ENCODE measurements at places on chromosomes 4 and X.
A peak's percentile ranks its signal among the peaks of the same experiment; 100 is the strongest.

- no peak for DNase-seq
Measured at GRCh38 chrX:132214518-132214917, 4.7 kb downstream of the RAP2C start.

DNA sequence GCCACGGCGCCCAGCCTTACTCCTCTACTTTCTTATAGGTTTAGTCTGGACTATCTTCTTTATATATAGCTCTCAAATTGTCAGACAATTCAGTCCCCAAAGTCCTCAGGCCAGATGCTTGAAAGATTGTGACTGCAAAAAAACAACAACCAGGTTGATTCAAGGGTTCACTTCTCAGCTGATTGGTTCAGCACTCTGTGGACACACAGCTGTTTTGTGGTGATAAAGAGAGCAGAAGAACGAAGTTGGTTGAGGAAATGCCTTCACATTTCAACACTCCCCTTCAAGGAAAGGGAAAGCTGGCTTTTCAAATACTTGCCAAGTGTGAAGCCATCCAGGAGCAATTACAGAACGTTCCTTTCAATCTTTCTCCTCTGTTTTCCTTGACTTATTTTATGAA lies 166.8 kb downstream of the SHROOM3 start:
- no peak for DNase-seq

GRCh38 chr4:152937336-152938236 lies 1.5 kb downstream of the FHDC1 start:
- peak; percentile 9 for DNase-seq

- no peak for DNase-seq
Measured at GRCh38 chr4:18069810-18070209, 48.3 kb upstream of the LCORL start.

DNA sequence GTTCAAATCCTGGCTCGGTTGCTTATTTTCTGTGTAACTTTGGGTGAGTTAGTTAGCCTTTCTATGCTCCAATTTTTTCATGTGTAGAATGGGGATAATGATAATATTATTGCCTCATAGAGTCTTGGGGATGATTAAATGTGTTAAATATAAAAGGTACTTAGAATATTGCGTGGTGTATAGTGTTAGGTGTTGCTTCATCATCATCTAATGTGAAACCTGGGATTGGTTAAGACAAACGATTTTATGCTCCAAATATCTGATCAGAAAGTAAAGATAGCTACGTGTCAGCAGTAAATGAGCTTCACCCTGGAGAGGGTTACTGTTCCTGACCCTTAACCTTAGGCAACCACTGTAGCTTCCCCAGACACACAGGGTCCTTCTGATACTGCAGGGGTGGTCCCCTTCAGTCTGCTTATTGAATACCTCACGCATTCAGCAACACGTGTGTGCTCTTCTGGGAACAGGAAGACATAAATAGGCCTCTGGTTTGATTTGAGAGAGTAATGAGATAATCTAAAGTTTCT lies 50.1 kb downstream of the GPAT3 start:
- no peak for DNase-seq

DNA sequence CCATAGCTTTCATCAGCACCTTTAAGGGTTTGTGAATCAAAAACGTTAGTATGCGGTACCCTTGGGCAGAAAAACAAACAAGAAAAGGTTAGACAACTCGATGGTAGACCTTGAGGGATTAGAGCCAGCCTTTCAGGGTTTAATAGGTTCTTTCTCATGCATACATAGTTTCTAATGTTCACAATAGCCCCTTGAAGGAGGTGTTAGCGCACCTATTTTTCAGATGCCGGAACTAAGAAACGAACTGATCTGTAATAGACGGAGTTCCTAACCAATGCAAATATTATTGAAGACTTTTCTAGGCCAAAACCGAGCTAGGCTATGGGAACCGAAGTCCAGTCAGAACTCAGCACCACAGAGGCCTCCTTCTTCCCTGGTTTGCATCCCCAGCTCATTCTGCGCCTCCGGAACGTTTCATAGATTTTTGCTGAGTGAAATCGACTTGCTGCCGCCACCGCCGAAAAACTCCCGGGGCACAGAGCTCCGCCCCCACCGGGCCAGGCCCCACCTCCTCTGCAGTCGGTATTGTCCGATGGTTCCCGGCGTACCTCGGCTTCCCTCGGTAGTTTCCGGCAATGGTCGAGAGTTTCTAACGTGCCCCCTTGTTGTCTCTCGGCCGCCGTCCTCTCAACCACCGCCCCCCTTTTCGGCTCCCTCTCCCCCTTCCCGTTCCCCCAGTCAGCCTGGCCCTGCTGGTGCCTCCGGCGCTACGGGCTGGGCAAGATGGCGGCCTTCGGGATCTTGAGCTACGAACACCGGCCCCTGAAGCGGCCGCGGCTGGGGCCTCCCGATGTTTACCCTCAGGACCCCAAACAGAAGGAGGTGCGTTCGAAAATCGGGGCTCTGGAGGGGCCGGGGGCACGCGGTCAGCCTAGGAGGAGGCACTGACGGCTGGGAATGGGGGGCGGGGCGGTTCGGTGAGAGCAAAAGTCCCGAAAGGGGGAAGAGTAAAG lies at the start of gene MED12:
MED12 (plus strand) TSS at position 565 of the 953 bp plus-strand sequence; CDS start at position 724, 159 bp downstream.
- DNase-seq, result peak; percentile 76

DNA sequence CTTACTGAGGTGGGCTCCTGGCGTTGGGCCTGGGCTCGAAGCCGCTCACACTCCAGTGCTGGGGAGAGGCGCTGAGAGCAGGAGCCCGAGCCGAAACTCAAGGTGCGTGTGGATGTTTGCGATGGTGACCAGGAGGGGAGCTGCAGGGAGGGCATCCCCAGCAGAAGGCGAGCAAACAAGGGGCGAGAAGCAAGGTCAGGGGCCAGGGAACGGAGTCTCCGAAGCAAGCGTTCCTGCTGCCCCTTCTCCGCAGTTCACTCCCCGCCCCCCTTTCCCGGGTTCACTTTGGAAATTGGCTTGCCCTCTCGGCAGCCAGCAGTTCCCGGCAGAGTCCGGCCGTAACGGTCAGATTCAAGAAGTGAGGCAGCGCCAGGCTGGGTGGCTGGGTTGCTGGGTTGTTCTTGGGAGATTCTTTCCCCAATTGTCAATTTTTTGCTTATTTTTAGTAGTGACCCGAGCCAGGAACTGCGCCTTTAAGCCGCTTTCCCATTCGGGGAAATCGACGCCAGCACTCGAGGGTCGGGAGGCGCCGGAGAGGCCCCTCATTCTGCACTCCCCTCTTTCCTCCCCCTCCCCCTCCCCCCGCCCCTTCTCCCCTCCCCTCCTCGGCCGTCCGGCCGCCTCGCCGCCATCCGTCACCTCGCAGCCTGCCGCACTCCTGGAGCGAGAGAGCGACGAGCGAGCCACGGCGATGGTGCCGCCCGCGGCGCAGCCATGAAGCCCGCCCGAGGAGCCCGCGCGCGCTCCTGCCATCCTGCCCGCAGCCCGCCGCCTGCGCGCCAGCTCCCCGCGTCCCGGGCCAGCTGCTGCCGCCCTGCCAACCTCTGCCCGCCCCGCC lies at the start of gene FRMPD3:
FRMPD3 (plus strand) TSS at position 655 of the 838 bp plus-strand sequence. CDS start 76,937 bp downstream, outside the sequence.
- no peak for DNase-seq

GRCh38 chr4:55409468-55410171 lies 13.9 kb downstream of the TMEM165 start:
- DNase-seq, result no peak

DNA sequence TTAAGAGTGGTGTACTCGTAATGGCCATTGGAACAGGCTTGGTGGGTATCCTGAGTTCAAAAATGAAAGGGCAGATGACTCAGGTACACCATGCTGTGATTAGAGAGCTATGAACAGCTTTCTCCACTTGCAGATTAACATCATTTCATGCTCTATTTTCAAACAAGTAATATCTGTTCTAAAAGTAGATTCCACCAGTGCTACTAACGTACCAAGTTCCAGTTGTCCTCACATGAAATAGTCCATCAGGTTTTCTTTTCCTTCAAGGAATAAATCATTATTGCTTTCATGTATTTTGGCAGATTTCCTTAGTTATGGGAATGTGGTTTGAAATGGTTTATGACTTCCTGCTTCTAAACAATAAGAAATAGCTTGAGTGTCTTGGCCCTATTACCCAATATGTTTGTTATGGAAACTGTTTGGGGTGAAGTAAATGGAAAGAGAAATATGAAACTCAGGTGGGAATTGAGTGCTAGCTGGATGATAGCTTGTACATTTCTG lies 49.9 kb downstream of the PCDH7 start:
- no peak for DNase-seq

All from GDM1 (cell line).